Stimulated activated CD8-positive, alpha-beta memory T cell treated with anti-CD3 and anti-CD28 coated beads, Interleukin-2, amount 100 ng/mL, for 48 hours (primary cell): ENCODE measurements at places on chromosomes 3 and 15.

DNA sequence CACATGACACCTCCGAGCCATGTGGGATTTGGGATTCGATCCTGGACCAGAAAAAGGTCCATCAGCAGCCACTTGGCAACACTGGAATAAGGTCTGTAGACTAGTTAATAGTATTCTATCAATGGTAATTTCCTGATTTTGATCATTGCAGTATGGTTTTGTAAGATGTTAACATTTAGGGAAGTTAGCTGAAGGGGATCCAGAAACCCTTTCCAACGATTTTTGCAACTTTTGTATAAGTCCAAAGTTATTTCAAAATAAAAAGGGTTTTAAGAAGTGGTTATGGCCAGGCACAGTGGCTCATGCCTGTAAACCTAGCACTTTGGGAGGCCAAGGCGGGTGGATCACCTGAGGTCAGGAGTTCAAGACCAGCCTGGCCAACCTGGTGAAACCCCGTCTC lies 10.2 kb downstream of the BDH1 start:
- no peak for DNase-seq

GRCh38 chr3:170473358-170473757 lies 54.7 kb downstream of the CLDN11 start:
- no peak for DNase-seq

- no peak for DNase-seq
Observed at GRCh38 chr3:151864423-151865101, 8.9 kb upstream of the SUCNR1 start.

DNA sequence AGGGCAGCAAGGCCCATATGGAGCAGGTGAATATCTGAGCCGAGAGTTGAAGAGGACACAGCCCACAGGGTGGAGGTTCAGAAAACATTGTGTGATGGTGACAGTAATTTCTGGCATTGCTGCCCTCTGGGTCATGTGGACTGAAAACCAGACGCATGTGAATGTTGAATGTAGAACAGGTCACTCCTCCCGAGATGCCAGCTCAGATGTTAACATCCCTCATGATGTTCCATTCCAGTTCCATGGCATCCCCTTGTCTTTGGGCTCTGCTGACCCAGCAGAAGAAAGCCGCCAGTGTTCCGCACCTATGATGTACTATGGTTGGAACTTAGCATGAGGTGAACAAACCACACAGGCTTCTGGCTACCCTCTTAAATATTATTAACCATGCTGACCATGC lies 110.7 kb upstream of the CTDSPL start:
- DNase-seq = no peak

DNA sequence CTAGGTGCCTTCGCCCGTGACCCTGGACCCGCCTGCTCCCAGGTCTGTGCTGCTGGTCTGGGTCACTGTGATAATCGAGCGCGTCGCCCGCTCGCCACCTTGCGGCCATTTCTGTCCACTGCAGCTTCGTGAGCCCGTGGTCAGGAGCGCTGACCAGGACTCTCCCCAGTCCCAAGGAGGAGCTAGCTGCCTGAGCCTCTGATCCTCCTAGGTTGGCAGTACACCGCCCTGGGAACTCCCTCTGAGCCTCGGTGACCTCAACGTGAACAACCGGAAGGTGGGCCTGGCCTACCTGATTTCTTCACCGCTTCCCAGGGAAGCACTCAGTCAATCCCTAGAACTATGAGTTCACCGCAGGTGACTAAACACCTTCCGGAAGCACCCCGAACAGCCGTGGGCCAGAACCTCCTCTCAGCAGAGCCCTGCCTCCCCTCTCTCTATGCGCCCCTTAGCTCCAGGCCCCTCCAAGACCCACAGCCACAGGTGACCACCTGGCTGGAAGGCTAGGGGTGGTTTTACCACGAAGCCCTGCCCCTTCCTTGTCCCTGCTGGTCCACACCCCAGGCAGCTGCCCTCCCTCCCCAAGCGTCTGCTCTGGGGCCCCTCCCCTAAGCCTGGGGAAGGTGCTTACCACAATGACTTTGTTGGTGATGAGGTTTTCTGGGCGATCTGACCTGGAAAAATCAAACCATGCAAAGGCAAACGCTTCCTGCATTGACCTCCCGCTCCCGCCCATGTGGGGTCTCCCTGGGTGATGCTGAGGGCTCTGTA lies 9.7 kb downstream of the PLA2G4D start:
- DNase-seq = peak; percentile 43
